ENCODE measurements at places on chromosomes 1 and 21.

- no peaks in the 10 kb centered on the region for H3K27me3 ChIP-seq
- no peak for DNase-seq
- no peaks in the 10 kb centered on the region for H3K36me3 ChIP-seq
- peaks cover 74% of the 10 kb centered on the region for H3K4me1 ChIP-seq
These were observed 8.4 kb downstream of the QSOX1 start for GRCh38 chr1:180163041-180163440.

GRCh38 chr1:10754568-10755329, 41.7 kb downstream of the CASZ1 start:
- peaks cover 8% of the 10 kb centered on the region for H3K36me3 ChIP-seq
- DNase-seq, result no peak
- H3K4me3 ChIP-seq, result no peak overlapping the region
- no peaks in the 10 kb centered on the region for H3K27me3 ChIP-seq

- no peak for DNase-seq
- no peaks in the 10 kb centered on the region for H3K36me3 ChIP-seq
- H3K4me1 ChIP-seq, result no peaks in the 10 kb centered on the region
- no peaks in the 10 kb centered on the region for H3K27me3 ChIP-seq
- H3K4me3 ChIP-seq, result no peak overlapping the region
These were observed 65.0 kb downstream of the RGS5 start for GRCh38 chr1:163137556-163138265.

DNA sequence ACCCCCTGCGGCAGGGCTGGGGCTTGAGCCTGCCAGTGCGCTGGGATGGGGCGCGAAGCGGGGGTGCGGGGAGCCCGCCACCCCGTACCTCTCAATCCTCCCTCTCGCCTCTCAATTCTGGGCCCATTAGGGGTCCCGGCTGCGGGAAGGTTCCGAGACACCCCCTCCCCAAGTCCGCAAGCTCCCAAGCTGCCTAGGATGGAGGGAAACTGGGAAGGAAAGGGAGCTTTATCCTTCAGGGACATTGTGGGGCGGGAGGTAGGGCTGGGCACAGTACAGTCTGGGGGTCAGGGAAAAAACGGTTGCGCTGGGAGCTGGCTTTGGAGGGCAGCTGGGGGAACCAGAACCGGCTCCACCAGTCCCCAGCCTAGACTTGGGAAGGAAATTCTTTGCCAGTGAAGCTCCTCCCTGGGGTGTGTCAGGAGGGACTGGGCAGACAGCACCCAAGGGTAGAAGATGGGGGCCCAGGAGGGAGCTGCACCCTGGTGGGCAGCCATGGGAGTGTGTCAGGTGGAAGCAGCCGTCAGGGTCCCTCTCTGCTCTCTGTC, 904 bp downstream of the GJB3 start:
- H3K4me1 ChIP-seq, result peaks cover 11% of the 10 kb centered on the region
- H3K36me3 ChIP-seq, result no peaks in the 10 kb centered on the region
- H3K4me3 ChIP-seq, result no peak overlapping the region
- no peak overlapping the region for H3K27ac ChIP-seq

- H3K36me3 ChIP-seq, result no peaks in the 10 kb centered on the region
- H3K4me1 ChIP-seq, result peaks cover 12% of the 10 kb centered on the region
- peak; percentile 24 for DNase-seq
- H3K27ac ChIP-seq, result peak overlapping the region; percentile 61
These were observed 205.5 kb downstream of the KCNJ6 start for GRCh38 chr21:37710546-37711285.

DNA sequence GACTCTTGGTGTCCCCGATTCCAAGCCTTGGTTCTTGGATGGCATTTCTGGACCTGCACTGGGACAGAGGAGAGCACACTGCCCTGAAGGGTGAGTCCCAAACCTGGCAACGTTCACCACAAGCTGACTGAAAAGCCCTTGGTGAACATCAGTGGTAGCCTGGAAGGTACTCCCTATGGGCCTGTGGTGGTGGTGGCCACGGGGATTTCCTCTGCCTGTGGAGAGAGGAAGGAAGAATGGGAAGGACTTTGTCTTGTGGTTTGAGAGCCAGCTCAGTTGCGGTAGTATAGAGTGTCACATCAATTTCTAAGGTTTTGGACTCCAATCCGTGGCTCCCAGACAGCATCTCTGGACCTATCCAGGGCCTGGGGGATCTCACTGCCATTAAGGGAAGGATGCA, 50.7 kb downstream of the DNAH14 start:
- no peaks in the 10 kb centered on the region for H3K27me3 ChIP-seq
- no peaks in the 10 kb centered on the region for H3K4me1 ChIP-seq
- no peak for DNase-seq
- H3K4me3 ChIP-seq, result no peak overlapping the region

- no peaks in the 10 kb centered on the region for H3K4me1 ChIP-seq
- DNase-seq, result no peak
- no peaks in the 10 kb centered on the region for H3K36me3 ChIP-seq
- no peak overlapping the region for H3K4me3 ChIP-seq
- no peaks in the 10 kb centered on the region for H3K27me3 ChIP-seq
- H3K27ac ChIP-seq, result no peak overlapping the region
These were observed 152.5 kb downstream of the TIAM1 start for GRCh38 chr21:31191553-31191952.

Data from heart left ventricle (tissue), 16 donors.